ENCODE measurements at places on chromosomes 2 and 18. TPM values are rescaled to one million over a fixed set of nuclear protein-coding genes. Genes with fewer than 3 reads are reported as not detected.

The NDUFV2 gene
- total RNA-seq: 254 TPM

The SLC8A1 gene
- total RNA-seq: 0.21 TPM

The STPG4 gene
- total RNA-seq: not detected

The SPOPL gene
- total RNA-seq: 20.3 TPM

The CABLES1 gene
- total RNA-seq: 15.6 TPM

The DNAH6 gene
- total RNA-seq: 0.31 TPM

The UBXN4 gene
- 66.0 TPM for total RNA-seq

The THSD7B gene
- 0.51 TPM for total RNA-seq

The WIPF1 gene
- total RNA-seq: 141 TPM

The MC5R gene
- not detected for total RNA-seq

The MEP1B gene
- total RNA-seq: not detected

The RMC1 gene
- total RNA-seq: 41.9 TPM

The OTX1 gene
- 0.67 TPM for total RNA-seq

The DES gene
- total RNA-seq: 0.80 TPM

The VWA3B gene
- not detected for total RNA-seq

The PLCL1 gene
- 0.40 TPM for total RNA-seq

The PCARE gene
- 0.08 TPM for total RNA-seq

The GNAL gene
- total RNA-seq: not detected

Measured in GM12878 (cell line).